ENCODE measurements at places on chromosomes 2 and 18.

DNA sequence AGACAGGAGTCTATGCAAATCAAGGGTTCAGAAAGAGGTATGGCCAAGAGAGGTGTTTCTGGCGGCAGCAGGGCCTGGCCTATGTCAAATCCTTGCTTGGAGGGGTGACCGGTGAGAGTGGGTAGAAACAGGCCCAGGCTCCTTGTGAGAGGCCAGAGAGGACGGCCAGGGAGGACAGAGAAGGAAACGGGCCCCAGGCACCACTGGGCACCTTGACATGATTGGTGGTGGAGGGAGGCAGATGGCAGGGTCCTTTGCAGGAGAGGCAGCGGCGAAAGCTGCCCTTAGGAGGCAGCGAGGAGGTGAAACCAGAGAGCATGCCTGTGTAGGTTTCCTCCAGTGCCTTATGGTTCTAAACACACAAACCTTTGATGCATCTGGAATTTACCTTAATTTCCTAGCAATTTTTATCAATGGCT is 6.2 kb downstream of the RAMP1 start:
- DNase-seq, result no peak

- peak; percentile 75 for DNase-seq
Measured at GRCh38 chr2:160210599-160211138, 10.6 kb upstream of the ITGB6 start.

- no peak for DNase-seq
Measured at GRCh38 chr2:26683583-26683982, 8.9 kb upstream of the KCNK3 start.

DNA sequence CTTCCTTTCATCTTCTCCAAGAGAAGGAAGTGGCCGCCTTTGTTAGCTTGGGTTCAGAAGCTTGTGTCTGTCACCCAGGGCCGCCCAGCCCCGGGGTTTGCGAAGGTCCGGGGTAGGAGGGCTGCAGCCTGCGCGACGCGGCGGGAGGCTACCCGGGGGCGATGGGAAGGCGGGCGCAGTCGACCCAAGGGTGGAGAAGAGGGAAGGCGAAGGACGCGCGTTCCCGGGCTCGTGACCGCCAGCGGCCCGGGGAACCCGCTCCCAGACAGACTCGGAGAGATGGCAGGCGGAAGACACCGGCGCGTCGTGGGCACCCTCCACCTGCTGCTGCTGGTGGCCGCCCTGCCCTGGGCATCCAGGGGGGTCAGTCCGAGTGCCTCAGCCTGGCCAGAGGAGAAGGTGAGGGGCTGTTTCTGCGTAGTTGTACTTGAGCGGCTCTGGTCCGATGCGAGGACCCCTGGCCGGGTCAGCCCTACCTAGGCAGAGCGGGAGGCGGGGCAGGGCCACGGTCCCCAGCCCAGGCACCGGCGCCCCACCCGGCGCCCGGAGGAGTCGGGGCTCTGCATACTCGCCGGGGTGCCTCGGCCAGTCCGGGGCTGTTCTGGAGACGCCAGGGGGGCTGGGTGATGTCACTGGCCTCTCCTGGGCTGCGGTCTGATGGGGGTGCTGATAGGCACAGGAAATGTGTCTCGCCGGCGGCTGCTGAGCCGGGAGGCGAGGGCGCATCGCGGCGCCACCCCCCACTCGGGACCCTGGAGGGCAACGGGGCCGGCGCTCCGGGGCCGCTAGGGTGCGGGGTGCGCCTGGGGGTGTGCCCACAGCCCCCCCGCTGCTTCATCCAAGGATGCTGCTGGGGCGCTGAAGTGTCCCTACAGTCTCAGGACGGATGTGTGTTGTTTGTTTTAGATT is at the start of gene QPCT:
Gene QPCT (plus strand): TSS at position 178 of the 909 bp plus-strand sequence. CDS start 102 bp downstream, at position 280.
- DNase-seq, result peak; percentile 57

- DNase-seq, result no peak
Measured at GRCh38 chr2:71605173-71605641, 151.8 kb downstream of the DYSF start.

DNA sequence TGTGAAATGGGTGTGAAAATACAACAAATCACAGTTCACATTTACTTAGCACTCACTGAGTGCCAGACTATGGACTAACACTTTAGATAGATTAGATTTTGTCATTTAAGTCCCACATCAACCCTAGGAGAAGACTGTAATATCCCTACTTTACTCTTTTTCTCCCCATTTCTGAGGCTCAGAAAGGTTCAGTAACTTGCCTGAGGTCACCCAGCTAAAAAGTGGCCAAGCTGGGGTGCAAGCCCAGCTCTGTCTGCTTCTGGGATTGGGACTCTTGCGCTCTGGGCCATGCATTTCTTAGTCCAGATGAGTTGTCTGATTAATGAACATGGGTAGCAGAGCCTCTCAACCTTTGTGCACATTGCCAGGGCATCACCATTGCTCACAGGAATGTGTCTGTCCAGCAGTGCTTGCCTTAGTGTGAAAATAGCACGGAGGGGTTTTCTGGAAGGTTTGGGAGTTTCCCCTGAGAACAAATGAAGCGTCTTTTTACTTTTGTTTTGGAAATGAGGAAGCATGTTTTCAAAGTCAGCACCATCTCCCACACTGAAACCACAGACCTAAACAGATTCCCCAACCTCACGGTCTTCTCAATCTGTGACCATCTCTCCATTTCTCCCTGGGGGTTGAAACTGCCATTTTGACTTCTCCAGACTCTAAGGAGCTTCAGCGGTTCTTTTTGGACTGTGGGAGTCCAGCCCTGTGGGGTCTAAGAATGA is 31.9 kb downstream of the NRP2 start:
- no peak for DNase-seq

GRCh38 chr2:207467716-207468347 is 61.9 kb upstream of the CREB1 start:
- DNase-seq, result no peak

DNA sequence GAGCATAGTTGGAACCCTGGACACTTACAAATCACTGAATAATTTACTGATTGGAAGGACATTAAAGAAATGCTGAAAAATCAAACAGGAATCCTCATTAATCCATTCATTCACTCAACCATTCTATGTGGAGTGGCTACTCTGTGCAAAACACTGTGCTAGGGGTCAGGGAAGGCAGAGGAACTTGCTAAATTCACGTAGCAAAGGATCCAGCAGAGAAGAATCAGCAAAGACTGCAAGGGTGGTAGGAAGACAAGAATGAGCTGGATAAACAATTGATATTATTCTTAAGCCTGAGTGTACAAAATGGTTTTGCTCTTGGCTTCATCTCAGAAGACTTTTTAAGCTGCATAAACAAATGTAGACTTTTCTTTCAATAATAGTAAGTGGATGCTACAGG is 164.3 kb upstream of the CAVIN2 start:
- no peak for DNase-seq

All from activated naive CD4-positive, alpha-beta T cell treated with Interleukin-2 at 50 U/mL for 16 hours (primary cell).